ENCODE measurements at places on chromosomes 1 and 21.
A peak's percentile ranks its signal among the peaks of the same experiment; 100 is the strongest.

DNA sequence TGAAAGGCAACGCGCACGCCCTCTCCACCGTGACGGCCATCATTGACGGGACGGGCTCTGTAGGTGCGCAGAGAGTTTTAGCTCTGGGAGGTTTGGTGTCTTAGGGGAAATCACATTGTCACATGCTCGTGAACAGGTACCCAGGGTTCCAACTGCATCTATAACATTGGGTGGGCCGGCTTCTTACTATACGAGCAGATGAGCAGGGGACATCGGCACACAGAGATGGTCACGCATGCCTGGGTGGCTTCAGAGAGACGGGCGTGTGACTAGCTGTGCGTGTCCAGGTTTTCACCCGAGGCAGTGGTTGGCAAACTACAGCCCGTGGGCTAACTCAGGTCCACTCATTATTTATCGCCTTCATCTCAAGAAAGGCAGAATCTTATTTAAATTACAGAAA, 54.7 kb downstream of the SLC37A1 start:
- no peak for DNase-seq

GRCh38 chr1:160076295-160076694, 5.0 kb upstream of the KCNJ9 start:
- no peak for DNase-seq

DNA sequence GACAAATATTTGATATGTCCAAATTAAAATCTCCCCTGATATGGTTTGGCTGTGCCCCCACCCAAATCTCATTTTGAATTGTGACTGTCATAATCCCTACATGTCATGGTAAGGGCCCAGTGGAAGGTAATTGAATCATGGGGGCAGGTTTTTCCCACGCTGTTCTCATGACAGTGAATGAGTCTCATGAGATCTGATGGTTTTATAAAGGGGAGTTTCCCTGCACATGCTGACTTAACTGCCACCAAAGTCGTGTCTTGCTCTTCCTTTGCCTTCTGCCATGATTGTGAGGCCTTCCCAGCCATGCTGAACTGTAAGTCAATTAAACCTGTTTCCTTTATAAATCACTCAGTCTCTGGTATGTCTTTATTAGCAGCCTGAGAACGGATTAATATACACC, 207.0 kb downstream of the BARHL2 start:
- no peak for DNase-seq

- DNase-seq, result peak; percentile 69
These were observed 4.3 kb upstream of the SPATC1L start for GRCh38 chr21:46188226-46189212.

- no peak for DNase-seq
These were observed 725 bp upstream of the ARPC5 start for GRCh38 chr1:183636334-183636682.

- DNase-seq, result peak; percentile 12
These were observed 156.5 kb upstream of the ZNF648 start for GRCh38 chr1:182217967-182218366.

- DNase-seq, result peak; percentile 75
These were observed 829 bp downstream of the PEA15 start for GRCh38 chr1:160206036-160206389.
